ENCODE measurements at places on chromosomes 6 and 20.

DNA sequence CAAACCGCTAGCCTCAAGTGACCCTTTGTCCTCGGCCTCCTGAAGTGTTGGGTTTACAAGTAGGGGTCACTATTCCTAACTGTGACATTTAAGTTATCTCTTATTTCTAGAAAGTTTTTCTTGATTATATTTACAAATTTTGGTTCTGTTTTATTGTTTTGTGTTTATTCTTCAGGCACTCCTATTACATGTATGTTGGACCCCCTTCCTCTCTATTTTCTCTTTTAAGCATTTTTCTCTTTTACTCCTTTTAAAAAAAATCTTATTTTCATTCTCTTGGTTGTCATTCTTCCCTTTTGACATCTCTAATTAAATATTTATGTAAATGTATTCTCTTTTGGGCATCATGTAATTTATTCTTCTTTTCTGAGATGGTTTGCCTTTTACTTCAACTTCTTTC is 50.4 kb upstream of the MAP3K7 start:
- DNase-seq: no peak

DNA sequence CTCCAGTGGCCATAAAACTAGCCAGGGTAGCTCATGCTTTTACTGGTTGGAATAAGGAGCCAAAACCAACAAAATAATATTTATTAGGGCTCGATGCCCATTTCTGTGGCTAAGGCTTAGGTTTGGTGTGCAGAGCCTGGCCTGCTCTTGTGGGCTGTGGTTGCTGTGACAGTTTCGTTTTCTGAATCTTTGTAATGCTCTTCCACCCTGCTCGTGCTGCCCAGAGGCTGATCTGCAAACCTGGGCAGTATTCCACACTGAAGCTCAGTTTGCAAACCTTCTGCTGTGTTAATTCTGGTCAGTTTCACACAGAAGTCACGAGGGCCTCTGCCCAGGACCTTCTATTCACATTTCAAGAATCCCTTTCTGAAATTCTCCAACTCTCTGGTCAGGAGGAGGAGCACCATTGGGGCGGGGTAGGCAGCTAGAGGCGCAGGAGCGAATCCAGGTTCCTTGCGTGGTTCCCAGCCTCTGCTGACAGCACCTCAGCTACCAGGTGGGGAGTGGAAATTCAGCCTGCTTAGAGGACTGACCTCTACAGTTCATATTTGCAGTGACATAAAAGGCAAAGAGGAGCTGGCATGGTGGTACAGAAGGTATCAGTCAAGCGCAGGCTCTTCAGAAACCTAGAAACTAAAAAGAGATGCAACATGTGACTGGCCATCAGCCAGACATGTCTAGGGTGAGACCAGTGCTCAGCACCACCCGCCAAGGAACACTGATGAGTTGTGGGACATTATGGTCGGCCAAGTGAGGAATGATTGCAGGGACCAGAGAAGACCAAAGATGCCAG is 14.3 kb upstream of the C20orf144 start:
- no peak for DNase-seq

DNA sequence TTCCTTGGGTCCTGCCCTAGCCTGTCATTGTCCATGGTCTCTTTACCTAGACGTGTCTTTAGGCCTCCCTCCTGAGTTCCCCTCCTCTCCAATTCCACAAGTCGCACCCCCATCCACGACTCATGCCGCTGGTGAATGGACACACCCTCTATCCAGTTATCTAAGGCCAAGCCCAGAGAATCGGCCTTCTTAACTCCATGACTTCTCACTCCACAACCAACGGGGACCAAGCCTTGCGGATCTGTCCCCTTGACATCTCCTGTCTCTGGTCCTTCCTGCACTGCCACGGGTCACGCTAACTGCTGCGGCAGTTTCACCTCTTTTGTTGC is 7.0 kb upstream of the RREB1 start:
- DNase-seq: no peak

DNA sequence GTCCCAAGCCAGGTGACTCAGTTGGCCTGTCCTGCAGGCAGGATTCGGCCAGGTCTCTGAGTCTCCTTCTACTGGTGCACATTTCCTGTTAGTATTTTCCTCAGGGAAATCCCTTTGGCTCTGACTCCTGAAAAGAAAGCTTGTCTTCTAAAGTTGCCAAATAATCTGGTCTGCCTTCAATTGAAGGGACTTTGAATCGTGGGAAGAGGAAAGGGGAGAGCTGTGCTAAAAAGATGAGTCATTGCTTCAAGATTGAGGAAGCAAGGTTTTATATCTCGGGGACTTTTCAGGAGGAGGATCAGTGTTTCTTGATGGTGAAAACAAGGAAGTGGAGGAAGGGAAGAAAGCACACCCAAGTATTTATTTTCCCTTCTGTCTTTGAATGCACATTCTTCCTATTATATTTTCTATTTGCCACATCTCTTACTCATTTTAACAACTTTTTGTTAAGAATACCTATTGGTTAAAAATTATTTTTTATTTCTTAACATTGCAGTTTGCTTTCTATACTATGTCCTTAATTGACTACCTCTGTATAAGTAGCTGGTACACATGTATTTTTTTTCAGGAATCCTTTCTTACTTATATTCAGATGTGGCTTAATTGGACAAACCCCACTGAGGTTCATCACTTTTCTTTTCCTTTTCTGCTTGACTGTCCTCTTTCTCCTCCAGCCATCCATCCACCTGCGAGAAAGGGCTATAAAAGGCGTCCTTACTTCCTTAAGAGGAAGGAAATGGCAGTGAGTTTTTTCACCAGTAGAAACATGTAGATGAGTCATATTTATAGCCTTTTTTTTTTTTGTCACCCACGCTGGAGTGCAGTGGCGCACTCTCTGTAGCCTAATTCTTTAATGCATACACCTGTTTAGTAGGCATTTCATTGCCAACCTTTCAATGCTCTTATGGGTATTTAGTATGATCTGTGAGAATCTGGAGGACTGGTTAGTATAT is 15.0 kb upstream of the IFNGR1 start:
- no peak for DNase-seq

GRCh38 chr20:61482056-61482887 is 230.2 kb downstream of the CDH4 start:
- no peak for DNase-seq

DNA sequence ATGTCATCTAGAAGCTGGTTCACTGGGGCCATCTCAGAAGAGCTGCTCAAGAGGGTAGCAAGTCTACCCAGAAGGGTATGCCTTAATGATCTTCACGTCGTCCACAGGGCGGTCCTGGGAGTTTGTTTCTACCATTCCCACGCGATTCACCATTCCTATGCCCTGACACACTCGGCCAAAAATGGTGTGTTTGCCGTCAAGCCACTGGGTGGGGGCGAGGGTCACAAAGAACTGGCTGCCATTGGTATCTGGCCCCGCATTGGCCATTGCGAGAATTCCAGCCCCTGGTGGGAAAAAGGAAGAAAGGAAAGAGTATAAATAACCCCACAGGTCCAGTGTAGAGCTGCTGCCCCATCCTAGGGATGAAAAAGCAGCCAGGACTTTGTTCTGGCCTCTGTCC is 16.5 kb upstream of the CPNE5 start:
- DNase-seq: no peak

- DNase-seq: no peak
Observed at GRCh38 chr6:168116975-168117899, 38.2 kb upstream of the FRMD1 start.

DNA sequence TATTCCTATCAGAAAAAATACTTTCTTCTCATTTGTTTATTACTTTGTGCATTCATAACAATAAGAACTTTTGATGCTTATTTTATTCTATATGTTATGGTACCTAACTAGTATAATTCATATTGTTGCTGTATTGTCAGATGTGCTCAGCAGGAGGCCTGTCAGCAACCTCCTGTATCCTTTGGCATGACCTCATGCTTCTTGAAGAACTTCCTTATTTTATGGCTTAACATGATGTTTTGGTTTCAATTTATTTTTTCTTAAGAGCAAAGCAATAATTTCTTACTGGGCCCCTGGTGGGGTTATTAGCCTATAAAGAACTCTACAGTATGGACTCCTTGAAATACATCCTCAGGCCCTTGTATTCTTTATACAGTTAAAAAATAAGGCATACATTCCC is 17.3 kb downstream of the GGTLC1 start:
- no peak for DNase-seq

GRCh38 chr6:29626948-29627754 is 5.8 kb downstream of the GABBR1 start:
- no peak for DNase-seq

GRCh38 chr6:56911847-56912246 is 43.1 kb upstream of the BEND6 start:
- no peak for DNase-seq

DNA sequence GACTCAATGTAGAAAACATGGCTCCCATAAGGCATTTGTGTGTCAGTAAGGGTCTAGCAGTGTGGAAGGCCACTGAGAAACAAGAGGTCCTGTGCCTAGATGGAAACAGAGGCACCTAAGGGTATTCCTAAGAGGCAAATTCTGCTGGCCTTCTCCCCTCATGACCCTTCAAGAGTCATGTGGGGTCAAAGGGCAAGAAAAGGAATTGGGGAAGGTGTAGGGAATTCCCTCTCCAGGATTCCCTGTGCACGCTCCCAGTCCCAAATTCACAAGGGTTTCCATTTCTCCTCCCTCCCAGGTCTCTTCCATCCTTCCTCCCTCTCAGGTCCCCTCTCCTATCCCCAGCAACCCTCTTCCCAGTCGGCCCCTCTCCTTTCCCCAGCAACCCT is 568 bp downstream of the AGPAT1 start:
- DNase-seq: no peak

DNA sequence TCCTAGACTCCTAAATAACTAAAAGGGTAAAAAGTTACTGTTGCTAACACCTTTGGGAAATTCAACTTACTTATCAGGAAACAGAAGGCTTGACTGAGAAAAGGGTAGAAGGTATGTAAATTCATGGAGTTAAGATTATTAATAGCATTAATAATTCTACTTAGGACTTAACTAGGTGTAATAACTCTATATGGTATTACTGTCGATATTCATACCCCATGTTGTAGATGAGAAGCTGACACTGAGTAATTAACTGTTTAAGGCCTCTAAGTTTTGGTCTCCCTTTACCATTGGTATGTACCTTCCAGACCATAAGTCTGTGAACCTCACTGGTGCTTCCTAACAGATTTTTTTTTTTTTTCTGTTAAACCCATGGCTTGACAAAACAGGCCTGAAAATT is 15.4 kb downstream of the GLO1 start:
- no peak for DNase-seq

DNA sequence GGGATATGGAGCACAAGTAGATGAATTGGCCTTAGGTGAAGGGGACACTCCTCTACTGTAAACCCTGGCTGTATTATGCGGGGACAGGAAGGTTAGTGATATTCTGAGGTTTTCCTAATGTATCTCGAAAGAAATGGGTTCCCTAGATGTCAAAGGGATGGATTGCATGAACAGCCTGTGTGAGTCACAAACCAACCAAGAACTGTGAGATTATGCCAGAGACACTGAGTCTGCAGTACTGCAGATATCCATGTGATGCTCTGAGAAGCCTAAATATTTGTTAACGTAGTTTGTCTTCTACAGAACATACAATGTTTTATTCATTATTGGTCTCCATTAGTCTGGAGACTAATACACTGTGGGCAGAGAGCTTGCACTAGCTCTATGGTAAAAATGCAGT is 182.2 kb downstream of the AKAP7 start:
- no peak for DNase-seq

- no peak for DNase-seq
Observed at GRCh38 chr6:75098709-75099108, 107.1 kb downstream of the COL12A1 start.

- DNase-seq: no peak
Observed at GRCh38 chr20:63312690-63313348, 19.8 kb downstream of the COL20A1 start.

DNA sequence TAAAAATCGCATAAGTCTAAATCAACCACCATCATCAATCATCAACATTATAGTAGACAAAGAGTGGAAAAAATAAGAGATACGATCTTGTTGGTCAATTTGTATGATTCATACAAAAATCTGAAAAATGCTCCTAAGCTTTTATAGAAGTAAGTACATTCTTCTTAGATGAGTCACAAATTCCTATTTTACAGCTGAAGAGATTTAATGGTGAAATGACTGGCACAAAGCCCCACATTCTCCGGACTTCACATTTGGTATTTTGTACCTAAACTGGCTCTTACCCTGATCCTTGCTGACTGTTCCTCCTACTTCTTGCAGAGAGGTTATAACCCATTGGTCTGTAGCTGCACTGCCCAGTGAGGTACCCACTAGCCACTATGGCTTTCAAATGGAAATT is 29.9 kb upstream of the PREP start:
- no peak for DNase-seq

- DNase-seq: no peak
Observed at GRCh38 chr20:564192-564591, 20.6 kb upstream of the CSNK2A1 start.

DNA sequence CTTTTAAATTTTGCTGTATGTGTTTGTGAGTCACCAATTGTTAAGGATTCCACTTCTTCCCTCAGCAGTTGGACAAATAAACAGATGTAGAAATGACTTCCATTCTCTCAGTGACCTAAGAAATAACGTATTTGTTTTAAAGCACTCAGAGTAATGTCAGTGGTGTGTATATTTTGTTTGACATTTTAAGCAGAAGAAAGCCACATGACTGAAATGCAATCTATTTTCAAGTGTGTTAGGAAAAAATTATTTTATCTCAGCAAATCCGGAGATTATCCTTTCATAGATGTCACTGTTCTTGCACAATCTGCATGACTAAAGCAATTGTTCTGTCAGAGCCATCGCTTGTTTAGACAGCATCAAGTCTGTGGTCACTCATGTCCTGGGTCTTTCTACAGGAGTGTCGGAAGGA is 77.1 kb downstream of the JAG1 start:
- no peak for DNase-seq

GRCh38 chr20:1949347-1950100 is 44.3 kb downstream of the PDYN start:
- no peak for DNase-seq

GRCh38 chr20:31604567-31605030 is 490 bp upstream of the ID1 start:
- DNase-seq: no peak

DNA sequence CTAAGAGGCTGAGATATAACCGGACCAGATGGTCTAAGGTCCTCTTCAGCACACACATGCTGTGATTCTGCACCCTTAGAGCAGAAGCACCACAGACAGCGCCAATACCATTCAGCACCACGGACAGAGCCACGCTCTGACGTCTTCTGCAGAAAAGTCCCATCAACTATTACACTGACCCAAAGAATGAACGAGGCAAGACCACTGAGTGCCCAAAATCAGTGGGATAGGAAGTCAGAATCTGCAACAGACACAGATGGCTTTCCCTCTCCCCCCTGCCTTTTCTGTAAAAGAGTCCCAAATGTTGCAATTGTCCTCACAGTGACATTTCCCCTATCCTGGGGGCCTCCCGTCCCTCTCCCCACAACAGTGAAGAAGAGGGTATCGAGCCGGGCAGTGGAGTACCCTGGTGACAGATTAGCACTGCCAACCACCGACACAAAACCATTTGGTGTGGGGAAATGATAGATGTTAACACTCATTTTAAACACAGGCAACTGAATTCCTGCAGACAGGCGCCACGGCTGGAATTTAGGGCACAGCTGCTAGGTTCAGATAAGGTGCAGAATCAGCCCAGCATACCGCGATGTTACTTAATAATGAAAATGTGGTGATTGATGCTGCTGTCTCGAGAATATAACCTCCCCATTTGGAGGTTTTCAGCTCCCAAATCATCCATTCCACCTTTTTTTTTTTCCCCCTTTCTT is 66.6 kb upstream of the CTNNBL1 start:
- DNase-seq: no peak
